ENCODE measurements at places on chromosomes 2 and 18.

GRCh38 chr2:177799531-177799930, 273.0 kb downstream of the PDE11A start:
- DNase-seq: no peak

DNA sequence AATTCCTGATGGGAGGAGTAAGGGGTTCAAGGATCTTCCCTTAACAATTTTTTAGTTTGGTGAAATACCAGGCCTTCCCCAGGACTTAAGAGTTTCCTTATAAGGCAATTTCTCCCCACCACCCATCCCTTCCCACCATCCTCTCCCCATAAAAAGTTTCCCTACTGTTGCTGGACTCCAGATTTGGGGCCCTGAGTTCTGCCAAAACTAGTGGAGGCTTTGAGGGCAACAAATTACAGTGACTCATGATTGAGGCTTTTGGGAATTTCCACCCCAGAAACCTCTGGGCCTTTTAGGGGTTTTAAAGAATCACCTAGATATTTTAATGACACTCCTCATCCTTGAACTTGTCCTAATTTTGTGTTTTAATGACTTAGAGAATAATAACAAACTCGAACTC, 14.3 kb upstream of the EN1 start:
- DNase-seq: no peak

DNA sequence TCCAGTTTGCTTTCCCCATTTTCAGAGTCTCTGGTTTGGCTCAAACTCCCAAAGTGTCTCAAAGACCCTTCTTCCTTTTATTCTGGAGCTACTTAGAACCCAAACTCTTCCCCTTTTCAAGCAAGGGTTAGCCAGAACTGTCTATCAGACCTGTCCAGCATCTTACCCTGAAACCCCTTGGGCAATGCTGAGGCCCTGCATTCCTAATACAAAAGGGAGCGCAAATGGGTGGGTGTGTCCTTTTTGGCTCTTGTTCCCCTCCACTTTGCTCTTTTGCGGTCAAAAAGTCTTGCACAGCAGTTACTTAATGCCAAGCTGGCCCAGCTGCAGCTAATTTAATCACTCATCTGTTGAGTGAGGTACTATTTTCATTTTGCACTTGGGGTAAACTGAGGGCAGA, 231.2 kb upstream of the FOSL2 start:
- DNase-seq: no peak

GRCh38 chr2:165621086-165621560, 151.6 kb downstream of the CSRNP3 start:
- DNase-seq: no peak

- no peak for DNase-seq
These were observed 24.1 kb downstream of the SLC25A52 start for GRCh38 chr18:31736630-31737029.

- DNase-seq: no peak
These were observed 94.1 kb upstream of the MC4R start for GRCh38 chr18:60466677-60467076.

Data from activated gamma-delta T cell treated with Interleukin-2 at 50 U/mL for 16 hours (primary cell).